ENCODE measurements at places on chromosomes 12 and 14. TPM values are rescaled to one million over a fixed set of nuclear protein-coding genes. Genes with fewer than 3 reads are reported as not detected.

Gene ASB2
- 0.67 TPM for total RNA-seq

Gene SLC2A3
- 3.2 TPM for total RNA-seq

Gene VEZT
- 67.5 TPM for total RNA-seq

Gene RFX4
- total RNA-seq, result not detected

Gene PMEL
- 1.4 TPM for total RNA-seq

Gene PRKCH
- 4.4 TPM for total RNA-seq

Gene SLC38A6
- 20.2 TPM for total RNA-seq

Gene REM2
- total RNA-seq, result 0.36 TPM

Gene TGFB3
- total RNA-seq, result 1.1 TPM

Gene KLRC2
- total RNA-seq, result 1.7 TPM

Gene CIROP
- not detected for total RNA-seq

Gene SLCO1C1
- total RNA-seq, result not detected

Gene CIPC
- 7.6 TPM for total RNA-seq

Gene FOXN4
- total RNA-seq, result 0.03 TPM

Gene HOXC10
- total RNA-seq, result 2.1 TPM

Gene SOCS2
- total RNA-seq, result 17.9 TPM

Gene GOLGA3
- total RNA-seq, result 25.5 TPM

Gene TSPAN19
- total RNA-seq, result not detected

Gene IFNG-AS1
- total RNA-seq, result not detected

Gene GPR65
- not detected for total RNA-seq

Gene MANSC4
- total RNA-seq, result not detected

Gene ZNF219
- 28.9 TPM for total RNA-seq

Gene RNFT2
- total RNA-seq, result 2.1 TPM

Gene MANSC1
- 5.3 TPM for total RNA-seq

Gene AMDHD1
- total RNA-seq, result 1.9 TPM

Gene NR1H4
- not detected for total RNA-seq

Gene ACOT6
- not detected for total RNA-seq

Gene KDM5A
- total RNA-seq, result 24.1 TPM

Gene ARG2
- total RNA-seq, result 2.2 TPM

Gene BICD1
- 12.5 TPM for total RNA-seq

Gene TAS2R9
- not detected for total RNA-seq

Gene CLEC9A
- total RNA-seq, result not detected

Gene MAP1LC3B2
- 1.3 TPM for total RNA-seq

Gene GALNT16
- total RNA-seq, result 3.7 TPM

Gene NTN4
- total RNA-seq, result 47.0 TPM

Gene CSAD
- 7.6 TPM for total RNA-seq

Gene KRT86
- 42.4 TPM for total RNA-seq

Gene PRB2
- not detected for total RNA-seq

Gene VWF
- total RNA-seq, result 0.27 TPM

Gene PKP2
- total RNA-seq, result 6.1 TPM

Gene SMCO2
- 0.12 TPM for total RNA-seq

Gene MAPKAPK5
- total RNA-seq, result 57.7 TPM

Gene TM7SF3
- total RNA-seq, result 75.5 TPM

Gene CATSPERB
- not detected for total RNA-seq

All from A549 treated with GW870086 at 1 μM for 4 hours (cell line).